Kidney capillary endothelial cell (primary cell): ENCODE measurements at places on chromosomes 2 and 18.

DNA sequence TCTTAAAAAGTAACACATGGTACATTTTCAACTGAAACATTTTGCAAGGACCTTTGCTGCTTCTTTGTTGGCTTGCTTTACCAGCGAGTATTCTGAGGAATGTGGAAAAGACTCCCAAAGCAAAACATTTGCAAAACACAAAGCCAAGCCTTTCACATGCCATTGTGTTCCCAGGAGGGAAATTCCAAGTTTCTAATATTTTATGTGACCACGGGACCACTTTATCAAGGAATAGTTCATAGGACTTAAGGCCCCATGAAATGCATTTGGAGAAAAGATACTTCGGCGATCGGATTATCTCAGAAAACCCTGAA is 26.2 kb downstream of the CYP27C1 start:
- no peak for DNase-seq

DNA sequence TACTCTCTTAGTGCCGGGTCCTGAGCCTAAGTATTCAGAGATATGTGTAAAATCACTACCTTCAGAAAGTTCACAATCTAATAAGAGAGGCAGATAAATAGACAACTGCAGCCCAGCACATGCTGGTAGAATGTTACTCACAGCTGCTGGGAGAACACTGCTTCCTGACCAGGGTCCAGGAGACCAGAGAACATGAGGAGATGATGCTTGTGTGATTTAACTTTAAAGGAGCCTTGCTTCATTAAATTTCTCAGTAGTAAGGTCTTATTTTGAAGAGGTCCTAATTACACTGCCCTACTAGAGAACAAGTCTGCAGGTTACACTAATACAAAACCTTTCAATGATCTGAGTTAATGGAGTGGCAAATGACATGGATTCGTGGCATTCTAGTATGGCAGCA is 209.9 kb upstream of the TRIB2 start:
- no peak for DNase-seq

DNA sequence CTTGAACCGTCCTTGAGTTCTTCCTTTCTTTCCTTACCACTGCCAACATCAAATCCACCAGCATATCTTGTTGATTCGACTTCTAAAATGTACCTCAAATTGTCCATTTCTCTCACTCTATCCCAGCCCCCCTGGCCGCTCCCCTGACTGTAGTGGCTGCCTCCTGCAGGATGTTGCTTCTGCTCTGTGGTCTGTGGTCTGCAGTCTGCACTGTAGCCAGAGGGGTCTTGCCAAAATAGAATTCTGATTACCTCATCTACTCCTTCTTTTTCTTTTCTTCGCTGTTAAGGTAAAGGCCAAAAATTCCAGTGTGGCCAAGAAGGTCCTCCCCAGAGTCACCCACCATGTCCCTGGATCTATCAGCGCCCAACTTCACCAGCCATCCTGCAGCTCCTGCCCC is 79.5 kb upstream of the ALPP start:
- DNase-seq, result no peak

DNA sequence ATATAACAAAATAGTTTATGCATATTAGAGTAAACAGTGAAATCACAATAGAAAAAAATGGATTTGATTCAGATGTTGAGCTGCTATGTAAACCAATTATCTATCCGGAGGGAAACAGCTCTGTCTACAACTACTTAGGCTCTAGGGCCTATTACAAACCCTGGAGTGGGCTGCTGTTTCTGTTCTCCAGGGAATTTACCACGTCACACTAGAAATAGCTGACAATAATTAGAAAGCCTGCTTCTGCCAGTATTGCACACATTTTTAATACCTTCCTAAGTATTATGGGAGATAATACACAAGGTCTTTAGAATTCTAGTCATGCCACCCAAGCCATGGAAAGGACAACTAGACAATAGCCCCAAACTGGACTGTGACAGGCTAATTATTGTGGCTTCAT is 411.1 kb downstream of the FIGN start:
- DNase-seq, result no peak

- no peak for DNase-seq
Measured at GRCh38 chr2:170446078-170446477, 268.1 kb downstream of the MYO3B start.

DNA sequence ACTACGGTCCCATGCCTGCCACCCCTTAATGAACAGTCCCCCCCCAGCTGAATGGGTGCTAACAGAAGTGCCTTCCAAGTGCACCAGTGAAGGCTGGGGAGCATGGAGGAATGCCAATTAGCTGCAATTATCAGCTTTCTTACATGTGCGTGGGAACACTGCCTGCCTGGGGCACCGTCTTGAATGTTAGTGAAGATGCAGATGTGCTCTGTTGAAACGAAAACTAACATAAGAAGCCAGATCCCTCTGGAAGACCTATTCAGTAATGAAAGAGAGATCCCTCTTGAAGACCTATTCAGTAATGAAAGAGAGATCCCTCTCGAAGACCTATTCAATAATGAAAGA is 154.5 kb downstream of the CLIP4 start:
- no peak for DNase-seq

DNA sequence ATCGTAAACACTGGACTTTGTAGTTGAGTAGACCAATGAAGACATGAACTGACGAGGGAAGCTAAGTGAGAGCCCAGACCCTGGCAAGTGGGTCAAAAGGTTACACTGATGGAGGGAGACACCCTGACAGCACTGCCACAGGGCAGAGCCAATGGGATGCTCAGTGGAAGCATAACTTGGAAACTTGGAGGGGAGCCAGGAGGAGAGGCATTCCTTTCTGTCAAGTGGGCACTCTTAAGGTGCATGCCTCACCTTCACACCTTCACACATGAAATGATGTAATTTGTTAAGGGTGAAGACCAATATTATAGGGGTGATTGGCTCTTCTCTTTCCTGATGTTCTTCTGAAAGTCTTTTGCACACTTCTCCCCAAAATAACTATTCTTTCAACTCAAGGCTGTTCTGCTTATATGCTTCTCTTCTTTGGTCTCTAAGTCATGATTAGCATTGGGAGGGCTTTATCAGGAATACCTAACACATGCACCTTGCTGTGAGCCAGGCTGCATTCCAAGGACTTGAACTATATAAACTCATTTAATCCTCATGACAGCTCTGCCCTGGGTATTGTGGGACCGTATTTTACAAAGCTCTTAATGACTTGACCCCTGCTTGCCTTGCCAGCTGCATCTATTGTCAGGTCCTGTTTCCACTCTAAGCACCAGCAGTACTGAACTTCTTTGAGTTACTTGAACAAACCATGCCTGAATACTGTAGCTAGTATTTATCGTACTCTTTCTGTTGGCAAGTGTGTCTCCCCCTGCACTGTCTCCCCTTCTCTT is 19.0 kb downstream of the RPL37A start:
- DNase-seq, result no peak
